ENCODE measurements at places on chromosomes 3 and 15. TPM values are rescaled to one million over a fixed set of nuclear protein-coding genes. Genes with fewer than 3 reads are reported as not detected.

DNA sequence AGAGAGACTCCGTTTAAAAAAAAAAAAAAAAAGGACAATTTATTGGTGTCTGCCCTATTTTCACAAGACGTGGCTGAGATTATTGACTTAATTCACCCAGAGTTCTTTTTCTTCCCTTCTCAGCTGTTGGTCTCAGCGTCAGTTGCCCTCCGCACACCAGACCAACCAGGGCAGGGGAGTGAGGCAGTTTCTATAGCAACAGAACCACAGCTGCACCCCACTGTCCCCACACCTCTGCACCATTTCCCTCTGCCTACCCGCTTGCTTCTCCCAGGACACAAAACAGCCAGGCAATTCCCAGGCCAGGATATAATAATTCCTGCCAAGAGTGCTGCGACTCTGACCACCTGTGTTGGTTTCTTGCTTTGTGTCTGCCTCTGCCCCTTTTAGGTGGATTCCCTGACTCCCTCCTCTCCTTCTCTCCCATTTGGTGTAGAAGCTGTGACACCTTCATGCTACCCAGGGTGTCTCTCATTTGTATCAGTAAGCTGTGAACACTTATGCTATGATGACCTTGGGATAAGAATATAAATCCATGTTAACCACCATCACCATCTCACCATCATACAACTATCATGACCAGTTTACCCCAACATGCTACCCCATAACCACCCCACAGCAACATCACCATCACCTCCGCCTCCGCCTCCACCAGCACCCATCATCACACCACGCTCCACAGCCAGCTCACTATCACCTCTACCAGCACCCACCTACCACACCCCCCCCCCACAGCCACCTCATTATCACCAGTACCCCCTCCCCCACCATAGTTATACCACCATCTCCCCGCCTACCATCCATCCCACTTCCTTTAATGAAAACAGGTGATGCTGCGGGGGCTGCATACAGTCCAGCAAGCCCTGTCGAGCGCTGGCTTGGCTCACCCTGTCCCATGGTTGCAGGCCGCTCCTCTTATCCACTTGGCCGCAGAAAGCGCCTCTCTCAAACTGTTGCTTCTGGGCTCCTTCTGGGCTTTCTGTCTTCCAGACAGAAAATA lies 589 bp downstream of the EPB42 start:
- no peak for DNase-seq

DNA sequence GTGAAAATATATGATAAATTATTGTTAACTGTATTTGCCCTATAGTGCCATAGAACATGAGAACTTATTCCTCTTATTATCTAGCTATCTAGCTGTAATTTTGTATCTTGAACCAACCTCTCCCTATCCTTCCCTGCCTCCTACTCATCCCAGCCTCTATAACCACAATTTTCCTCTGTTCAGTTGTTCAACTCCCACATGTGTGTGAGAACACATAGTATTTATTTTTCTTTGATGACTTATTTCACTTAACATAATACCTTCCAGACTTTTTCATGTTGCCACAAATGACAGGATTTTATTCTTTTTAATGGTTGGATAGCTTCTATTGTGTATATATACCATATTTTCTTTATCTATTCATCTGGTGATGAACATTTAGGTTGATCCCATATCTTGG lies 85.4 kb upstream of the SUCLG2 start:
- no peak for DNase-seq

- no peak for DNase-seq
These were observed 413.5 kb downstream of the OCA2 start for GRCh38 chr15:27685644-27686043.

DNA sequence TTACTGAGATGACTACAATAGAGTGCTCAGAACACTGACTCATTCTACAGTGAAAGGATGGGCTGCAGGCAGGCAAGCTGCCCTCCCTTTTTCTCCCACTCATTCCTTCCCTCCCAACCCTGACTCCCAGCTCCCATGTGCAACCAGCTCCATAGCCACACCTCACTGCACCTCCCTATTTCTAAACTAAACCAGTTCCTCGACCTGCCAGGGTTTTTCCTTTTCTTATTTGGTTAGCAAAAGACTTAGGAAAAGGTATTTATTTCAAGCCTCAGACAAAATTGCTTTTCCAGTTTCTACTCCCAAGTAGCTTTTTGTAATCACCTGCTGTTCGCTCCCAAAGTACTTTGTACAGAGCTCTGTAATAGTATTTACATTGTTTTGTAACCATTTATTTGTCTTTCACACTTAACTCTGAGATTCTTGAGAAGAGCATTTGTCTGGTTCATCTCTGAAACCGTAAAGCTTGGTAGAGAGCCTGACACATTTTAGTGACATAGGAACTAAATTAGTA lies 2.2 kb downstream of the AADAC start:
- no peak for DNase-seq

GRCh38 chr3:106261396-106261795 lies 392.6 kb upstream of the CBLB start:
- no peak for DNase-seq

- DNase-seq: no peak
These were observed 45.0 kb downstream of the EHHADH start for GRCh38 chr3:185208823-185209222.

DNA sequence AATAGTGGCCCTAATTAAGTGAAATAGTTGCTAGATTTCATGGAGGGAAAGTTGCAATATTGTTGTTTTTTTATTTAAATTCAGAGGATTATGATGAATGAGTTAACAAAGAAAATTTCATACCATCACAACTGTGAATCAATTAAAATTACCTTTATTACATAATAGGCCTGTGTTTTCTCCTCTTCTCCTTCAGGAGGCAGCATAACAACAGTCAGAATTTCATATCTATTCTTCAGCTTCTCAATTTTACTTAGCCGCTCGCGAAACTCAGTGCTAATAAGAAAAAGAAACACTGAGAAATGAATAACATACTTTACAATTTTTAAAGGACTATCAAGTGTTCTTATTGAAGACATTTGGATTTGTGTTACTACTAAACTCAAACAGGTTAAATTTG lies 29.4 kb downstream of the TTC14 start:
- DNase-seq: no peak

DNA sequence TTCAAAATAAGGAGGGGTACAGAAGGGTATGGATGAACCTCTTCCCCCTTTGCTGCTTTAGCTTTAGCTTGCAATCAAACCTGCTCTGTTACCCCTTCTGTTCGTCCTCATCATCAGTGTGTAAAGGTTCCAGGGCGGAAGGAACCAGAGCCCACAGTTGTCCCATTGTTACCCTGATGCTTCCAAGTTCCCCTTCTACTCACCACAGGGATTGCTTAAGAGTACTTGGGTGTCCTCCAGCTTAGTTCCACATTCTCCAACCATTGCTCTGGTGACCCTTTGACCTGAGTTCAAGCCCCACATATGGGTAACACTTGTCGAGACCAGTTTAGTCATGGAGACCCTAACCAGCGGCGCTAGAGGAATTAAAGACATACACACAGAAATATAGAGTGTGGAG lies 1080.1 kb upstream of the ALCAM start:
- DNase-seq: no peak

DNA sequence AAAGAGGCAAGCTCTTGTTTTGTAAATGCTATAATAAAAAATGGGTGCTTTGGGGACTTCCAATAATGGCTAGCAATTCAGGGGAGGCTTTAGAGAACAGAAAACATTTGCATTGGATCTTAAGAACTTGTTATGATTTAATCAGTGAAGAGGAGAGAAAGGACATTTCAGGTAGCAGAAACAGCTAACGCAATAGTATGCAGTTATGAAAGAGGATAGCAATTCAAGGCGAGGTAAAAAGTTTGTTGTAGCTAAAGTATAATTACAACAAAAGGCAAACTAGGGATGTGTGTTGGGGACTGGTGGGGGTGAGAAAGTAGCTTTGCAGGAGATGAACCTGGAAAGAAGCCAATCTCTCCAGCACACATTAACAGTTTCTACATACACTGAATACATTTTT lies 558.7 kb upstream of the SEMA6D start:
- DNase-seq: no peak

GRCh38 chr15:28915935-28916334 lies 30.2 kb downstream of the APBA2 start:
- no peak for DNase-seq

DNA sequence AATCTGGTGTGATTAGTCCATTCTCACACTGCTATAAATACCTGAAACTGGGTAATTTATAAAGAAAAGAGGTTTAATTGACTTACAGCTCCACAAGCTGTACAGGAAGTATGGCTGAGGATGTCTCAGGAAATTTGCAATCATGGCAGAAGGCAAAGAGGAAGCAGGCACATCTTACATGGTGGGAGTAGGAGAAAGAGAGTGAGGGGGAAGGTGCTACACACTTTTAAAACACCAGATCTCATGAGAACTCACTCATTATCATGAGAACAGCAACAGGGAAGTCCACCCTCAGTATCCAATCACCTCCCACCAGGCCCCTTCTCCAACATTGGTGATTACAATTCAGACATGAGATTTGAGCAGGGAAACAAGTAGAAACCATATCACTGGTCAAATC lies 24.0 kb upstream of the ACP3 start:
- DNase-seq: no peak

GRCh38 chr3:124263168-124263567 lies 271.2 kb upstream of the ROPN1 start:
- no peak for DNase-seq

DNA sequence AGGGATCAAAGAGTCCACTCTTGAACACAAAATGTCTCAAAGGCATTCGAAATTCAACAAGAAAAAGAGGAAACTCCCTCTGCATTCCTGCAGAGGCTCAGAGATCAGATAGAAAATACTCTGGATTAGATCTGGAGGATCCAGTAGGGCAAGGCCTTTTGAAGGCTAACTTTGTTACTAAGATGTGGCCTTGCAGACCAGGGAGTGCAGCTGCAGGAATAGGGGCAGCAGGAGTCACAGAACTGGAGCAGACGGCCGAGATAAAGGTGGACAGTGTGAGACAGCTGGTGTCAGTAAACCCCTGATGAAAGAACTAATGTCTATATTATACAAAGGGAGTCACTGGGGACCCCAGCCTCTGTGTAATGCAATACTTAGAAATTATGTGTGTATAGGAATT lies 84.5 kb upstream of the PLSCR4 start:
- no peak for DNase-seq

DNA sequence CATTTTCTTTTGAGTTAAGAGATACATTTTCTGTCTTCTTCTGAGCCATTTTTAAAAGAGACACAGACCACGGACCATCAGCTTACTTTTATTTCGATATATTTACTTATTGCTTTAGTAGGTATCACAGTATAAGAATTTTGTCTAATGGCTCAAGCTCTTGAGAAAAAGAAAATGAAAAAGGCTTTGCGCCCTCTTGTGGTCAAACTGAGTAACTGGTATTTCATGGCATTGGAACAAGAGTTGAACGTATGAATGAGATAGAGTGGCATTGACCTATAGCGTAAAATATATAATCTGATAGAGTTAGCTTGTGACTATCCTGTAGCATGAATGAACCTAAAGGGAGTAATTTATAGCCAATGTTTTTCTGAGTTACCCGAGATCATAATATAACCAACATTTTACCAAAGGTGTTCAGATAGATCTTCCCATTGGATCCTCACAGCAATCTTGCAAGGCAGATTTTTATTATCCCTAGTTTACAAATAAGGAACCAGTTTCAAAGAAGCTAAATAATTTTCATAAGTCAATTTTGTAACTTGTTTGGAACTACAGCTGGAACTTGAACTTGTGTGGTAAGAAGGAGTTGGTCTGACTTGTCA lies 154.6 kb downstream of the POLR2M start:
- no peak for DNase-seq

DNA sequence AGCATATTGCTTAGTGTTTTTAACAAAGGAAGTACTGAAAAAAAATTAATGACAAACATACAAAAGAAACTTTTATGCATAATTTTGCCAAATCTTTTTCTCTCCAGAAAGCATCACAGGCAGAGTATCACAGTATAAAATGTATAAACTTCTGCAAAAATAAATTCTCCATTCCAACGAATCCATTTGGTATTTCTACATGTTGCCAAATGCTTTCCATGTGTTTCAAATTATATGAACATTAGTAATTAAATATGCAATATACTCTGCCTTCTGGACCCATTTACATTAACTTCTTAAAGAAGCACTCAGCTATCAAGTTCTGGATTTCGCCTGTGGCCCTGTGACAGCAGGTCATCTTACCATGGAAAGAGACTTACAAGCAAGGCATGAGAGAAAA lies 189.1 kb upstream of the ALCAM start:
- no peak for DNase-seq

DNA sequence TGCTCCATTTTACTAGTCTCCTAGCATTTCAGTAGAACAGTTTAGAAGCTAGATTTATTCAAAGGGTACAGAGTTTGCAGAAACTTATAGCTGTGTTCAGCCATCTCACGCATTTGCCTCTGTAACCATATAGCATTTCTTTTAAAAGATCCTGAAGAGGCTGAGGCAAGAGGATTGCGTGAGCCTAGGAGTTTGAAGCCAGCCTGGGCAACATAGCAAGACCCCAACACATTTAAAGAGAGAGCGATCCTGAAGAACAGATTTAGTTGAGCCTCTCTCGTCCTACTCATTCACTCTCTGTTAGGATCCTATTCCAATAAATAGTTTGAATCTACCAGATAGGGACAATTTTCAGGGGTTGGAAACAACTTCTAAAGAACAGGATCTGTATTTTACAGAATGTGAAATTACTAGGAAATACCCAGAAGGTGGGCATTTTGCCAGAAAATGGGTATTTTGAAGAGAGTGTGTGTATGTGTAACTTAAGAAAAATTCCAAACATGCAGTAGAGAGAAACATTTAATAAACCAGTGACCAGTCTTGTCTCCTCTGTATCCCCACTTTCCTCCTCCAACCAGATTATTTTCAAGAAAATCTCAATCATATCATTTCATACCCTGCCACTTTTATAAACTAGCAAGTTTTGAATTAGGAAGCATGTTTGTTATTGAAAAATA lies 4.5 kb downstream of the EIF3J start:
- no peak for DNase-seq

The SENP8 gene
- 2.0 TPM for total RNA-seq

The CHAC1 gene
- 20.8 TPM for total RNA-seq

The LYZL4 gene
- total RNA-seq: not detected

The SNRPA1 gene
- total RNA-seq: 47.7 TPM

The HIGD2B gene
- total RNA-seq: not detected

The RNU5B-1 gene
- not detected for total RNA-seq

The CHDH gene
- total RNA-seq: 2.6 TPM

The OSBPL10 gene
- total RNA-seq: 67.1 TPM

Data from omental fat pad (tissue), 4 donors.